Activated T-helper 1 cell treated with Interleukin-2 at 50 U/mL for 16 hours (primary cell): ENCODE measurements at places on chromosomes 12 and 14.

- DNase-seq, result no peak
Observed at GRCh38 chr14:104113631-104114420, 24.6 kb upstream of the KIF26A start.

- DNase-seq, result no peak
Observed at GRCh38 chr12:59980476-59980875, 384.6 kb downstream of the SLC16A7 start.

- no peak for DNase-seq
Observed at GRCh38 chr14:54555651-54556050, 11.3 kb upstream of the SAMD4A start.

GRCh38 chr12:50505675-50506530 is 1.1 kb downstream of the DIP2B start:
- DNase-seq, result no peak

DNA sequence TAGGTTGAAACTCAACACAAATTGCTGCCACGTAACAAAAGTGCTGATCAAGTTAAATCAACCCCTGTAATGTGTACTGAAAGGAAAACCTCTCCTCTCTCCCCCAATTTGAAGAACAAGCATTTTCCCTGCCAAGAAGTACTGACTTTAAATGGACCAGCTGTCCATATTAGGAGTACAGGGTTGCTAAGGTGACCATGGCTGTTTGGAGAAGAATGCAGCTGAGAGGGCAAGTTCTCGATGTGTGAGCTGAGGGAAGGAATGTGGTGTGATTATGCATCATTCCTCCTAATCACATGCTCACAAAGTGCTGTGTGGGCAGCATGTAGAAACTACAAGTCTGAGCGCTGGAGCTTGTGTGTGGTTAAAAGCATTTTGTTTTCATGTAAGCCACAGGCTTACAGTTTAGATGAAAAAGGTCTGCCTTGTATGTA is 50.9 kb upstream of the CCT2 start:
- no peak for DNase-seq

DNA sequence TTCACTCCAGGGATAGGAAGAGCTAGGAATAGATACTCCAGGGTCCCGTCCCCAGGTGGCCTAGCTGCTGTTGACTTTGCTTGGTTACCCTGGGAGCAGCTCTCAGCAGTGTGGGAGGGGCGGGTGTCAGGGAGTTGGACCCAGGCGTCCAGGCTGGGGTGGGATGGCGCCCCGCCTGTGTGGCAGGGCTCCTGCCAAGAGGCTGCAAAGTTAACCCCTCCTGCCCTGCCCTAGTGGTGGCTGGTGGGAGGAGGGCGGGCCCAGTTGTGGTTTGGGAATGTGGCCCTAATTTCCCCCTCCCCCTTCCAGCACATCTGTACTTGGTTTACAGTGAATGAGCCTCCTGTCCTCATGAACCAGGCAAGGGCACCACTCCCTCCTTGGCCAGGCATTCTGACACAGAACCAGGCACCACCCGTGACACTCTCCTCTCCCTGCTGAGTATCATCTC is 1.7 kb upstream of the RARG start:
- DNase-seq, result no peak

GRCh38 chr12:78407722-78408121 is 456.9 kb upstream of the SYT1 start:
- DNase-seq, result no peak

DNA sequence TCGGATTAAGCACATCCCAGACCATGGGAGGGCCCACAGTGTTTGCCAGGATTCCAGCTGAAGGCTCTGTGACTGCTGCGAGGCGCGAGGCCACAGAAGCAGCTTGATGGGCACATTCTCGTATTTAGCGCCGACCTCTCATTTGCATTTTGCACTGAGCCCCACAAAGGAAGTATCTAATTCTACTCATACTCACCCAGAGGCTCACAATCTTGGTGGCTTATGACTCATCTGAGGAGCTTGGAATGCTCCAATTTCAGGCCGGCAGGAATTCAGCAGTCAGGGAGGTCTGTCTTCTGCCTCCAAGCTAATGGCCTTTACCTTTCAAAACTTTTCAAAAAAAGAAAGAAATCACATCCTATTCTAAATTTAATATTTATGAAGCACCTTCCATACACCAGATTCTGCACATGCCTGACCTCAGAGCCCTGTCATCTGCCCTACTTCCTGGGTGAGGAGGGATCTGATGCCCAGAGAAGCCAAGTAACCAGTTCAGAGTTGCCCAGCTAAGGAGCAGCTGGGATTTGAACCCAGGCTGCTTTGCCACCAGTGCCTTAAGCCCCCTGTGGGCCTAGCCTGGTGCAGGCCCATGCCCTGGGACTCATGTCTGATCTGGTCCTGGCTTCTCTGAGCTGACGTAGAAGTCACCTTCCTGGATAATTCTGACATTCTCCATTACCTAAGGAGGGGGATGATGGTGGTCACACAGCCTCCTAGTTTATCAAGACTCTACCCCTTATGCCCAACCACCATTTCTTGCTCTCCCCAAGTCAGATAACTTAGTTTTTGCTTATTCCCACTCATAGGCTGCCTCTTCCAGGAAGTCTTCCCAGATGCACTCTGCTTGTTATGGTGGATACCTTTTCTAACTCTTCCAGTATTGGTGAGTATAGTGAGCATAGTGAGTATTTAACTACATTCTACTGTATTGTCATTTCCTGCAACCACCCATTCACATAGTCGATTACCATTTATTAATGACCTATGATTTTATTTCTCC is 198.9 kb downstream of the RBM19 start:
- no peak for DNase-seq

DNA sequence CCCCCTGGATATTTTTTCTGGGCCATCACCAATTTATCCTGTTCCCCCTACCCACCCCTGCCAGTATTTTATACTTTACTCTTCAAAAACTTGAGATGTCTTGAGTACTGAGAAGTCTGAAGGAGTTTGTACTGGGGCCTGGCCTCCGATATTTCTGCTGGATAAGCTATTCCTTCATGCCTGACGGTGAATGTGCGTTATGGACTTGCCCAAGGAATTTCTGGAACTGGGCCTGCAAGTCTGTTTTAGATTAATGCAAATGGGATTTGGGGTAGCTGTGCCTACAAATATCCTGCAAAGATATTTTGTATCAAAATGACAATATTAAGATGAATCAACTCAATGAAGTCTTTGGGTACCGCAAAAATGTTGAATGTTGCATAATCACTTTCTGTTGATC is at the start of gene PTCSC3:
Gene PTCSC3 (minus strand): TSS at position 199 of the 400 bp plus-strand sequence.
- no peak for DNase-seq

DNA sequence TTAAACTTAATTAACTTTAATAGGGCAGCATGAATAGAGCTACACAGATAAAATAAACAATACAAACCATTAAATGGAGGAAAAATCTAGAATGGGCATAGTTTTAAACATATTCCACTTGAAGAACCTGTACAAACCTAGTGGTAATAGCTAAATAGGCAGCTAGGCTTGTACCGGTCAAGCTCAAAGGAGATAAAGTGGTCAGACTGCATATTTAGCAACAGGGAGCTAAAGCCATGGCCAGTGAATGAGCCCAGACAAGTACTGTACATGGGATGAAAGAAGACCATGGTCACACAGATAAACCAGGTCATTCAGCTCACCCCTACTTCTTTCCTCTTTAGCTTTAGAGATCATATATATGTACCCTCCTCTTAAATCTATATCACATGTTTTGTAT is 186.6 kb upstream of the KRR1 start:
- DNase-seq, result no peak

- no peak for DNase-seq
Observed at GRCh38 chr14:27862684-27863083, 903.9 kb upstream of the FOXG1 start.

DNA sequence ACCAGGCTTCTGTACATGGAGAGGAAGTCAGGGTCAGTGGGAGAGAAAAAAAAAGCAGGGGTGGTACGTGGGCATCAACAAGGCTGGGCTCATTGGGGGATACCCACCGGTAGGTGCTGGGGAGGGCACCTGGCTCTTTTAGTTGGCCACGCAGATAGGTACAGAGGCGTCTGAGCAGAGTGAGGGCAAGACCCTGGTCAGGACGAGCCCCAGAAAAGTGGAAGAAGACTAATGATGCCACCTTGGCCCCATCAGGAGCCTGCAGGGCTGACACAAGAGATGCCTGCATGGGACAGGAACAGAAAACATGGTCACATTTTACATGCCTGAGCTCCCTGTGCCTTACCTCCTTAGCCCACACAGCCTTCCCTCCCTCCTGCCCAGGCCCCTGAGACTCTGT is 29.7 kb downstream of the TEP1 start:
- DNase-seq, result no peak

DNA sequence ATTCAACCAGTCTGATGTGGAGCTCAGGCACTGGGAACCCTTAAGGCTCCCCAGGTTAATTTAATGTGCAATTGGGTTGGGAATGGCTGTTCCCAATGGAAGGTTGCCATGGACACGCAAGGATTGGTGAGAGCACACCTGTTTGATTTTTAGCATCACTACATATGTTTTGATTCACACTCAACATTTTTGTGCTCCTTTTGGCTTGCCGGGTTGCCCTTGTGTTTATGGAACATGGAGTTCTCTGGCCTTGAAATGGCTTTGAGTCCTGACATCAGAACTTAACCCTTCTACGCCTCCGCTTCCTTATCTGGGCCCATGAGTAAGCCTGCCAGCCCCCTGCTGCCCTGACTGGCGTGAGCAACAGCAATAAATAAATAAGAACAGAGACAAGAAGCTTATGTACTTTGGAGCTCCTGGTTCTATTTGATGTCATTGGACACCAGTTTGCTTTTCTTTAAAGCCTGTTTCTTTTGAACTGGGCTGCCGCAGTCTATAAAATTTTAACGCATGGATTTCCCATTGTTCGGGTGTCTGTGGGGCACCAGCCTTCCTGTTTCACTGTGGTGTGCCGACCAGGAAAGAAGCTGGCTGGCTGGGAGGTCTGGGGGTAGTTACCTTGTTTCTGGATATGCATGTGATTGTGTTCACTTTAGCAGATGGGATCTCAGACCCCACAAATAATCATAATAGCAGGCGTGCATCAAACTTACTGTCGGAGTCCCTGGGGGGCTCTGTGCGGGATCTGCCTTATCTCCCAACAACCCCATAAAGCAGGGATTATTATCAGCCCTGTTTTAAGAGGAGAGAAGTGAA is 27.8 kb downstream of the TBX3 start:
- no peak for DNase-seq

- no peak for DNase-seq
Observed at GRCh38 chr12:29505122-29505521, 7.6 kb upstream of the OVCH1 start.

- no peak for DNase-seq
Observed at GRCh38 chr12:123607756-123608155, 5.9 kb downstream of the DDX55 start.

GRCh38 chr12:28378736-28379135 is 188.5 kb downstream of the CCDC91 start:
- DNase-seq, result no peak

- no peak for DNase-seq
Observed at GRCh38 chr12:104799458-104799857, 158.6 kb downstream of the SLC41A2 start.

- DNase-seq, result no peak
Observed at GRCh38 chr14:74628418-74628817, 16.4 kb upstream of the LTBP2 start.

DNA sequence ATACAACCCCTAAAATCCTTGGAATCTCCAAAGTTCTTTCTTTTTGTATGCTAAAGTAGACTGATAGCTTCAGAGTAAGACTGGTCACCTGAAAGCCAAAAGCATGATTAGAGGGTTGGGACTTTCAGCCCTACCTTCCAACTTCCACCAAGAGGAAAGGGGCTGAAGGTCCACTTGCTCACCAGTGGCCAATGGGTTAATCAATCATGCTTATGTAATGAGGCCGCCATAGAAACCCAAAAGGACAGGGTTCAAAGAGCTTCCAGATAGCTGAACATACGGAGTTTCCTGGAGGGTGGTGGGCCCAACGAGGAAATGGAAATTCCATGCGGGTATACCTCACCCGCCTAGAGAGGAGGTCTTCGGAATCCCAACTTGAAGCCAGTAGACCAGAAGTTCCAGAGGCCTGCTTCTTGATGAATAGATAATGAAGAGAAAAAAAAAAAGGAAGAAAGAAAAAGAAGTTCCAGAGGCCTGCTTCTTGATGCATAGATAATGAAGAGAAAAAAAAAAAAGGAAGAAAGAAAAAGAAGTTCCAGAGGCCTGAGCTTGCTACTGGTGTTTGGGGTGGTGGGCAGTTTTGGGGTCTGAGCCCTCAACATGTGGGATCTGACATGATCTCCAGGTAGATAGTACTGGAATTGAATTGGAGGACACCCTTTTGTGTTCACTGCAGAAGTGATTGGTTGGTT is 11.2 kb upstream of the BTG1 start:
- DNase-seq, result no peak

DNA sequence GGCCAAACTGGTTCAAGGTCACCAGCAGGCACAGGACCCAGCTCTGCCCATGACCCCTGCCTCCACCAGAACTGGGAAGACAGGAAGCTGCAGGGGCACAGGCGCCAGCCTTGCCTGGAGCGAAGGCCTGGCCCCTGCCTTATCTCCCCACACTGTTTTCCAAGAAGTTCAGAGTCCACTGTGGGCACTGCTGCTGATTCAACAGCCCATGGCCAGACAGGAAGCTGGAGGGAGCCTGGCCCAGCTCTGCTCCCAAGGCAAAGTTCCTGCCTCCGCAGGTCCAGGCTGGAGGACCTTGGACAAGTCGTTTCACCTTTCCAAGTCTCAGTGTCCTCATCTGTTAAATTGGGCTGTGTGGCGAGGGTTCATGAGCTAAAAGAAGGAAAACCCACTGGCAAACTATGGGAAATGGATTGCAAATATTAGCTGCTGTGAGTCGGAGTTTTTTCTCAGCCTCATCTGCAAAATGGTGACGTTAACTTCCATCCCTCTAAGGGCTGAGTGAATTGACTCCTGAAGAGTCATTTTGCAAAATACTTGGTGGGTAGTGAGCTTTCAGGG is 1.2 kb downstream of the PHETA1 start:
- DNase-seq, result no peak

DNA sequence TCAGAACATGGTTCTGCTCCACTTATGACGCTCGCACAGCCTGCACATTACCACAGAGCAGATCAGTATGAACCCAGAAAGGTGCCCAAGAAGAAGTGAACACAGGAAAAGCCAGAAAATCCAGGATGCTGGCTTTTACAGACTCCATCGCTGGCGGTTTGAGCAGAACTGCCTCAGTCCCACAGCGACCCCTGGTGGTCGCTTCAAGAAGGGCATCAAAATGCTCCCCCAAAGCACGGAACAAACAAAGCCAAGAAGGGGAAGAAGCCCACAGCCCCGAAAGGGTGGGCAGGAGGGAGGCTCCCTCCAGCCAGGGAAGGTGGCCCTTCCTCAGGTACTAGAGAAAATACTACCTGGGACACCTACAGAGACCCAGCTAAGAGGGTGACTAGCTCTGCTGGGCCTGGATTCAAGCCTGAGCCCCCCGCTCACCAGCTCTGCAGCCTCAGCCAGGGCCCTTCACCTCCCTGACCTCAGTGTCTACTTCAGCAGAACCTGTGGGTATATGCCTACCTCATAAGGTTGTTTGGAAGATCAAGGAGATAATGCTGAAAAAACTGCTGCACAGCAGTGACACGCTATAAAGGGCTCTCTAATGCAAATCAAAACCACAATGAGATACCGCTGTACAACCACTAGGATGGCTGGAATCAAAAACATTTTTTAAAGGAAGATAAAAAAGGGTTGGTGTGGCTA is 98.1 kb downstream of the NCOR2 start:
- DNase-seq, result no peak
